ENCODE measurements at places on chromosomes 13 and 19. TPM values are rescaled to one million over a fixed set of nuclear protein-coding genes. Genes with fewer than 3 reads are reported as not detected.

The BRSK1 gene
- 14.1 TPM for total RNA-seq

The LRRC63 gene
- not detected for total RNA-seq

- H3K4me3 ChIP-seq, result no peak overlapping the region
- H3K36me3 ChIP-seq, result no peaks in the 10 kb centered on the region
- no peak overlapping the region for H3K27ac ChIP-seq
- DNase-seq, result no peak
- H3K4me1 ChIP-seq, result peaks cover 3% of the 10 kb centered on the region
- H3K27me3 ChIP-seq, result no peaks in the 10 kb centered on the region
Measured at GRCh38 chr13:84121456-84121855, 239.2 kb upstream of the SLITRK1 start.

- DNase-seq, result no peak
- no peak overlapping the region for H3K27ac ChIP-seq
- H3K27me3 ChIP-seq, result no peaks in the 10 kb centered on the region
- no peak overlapping the region for H3K4me3 ChIP-seq
Measured at GRCh38 chr13:96193728-96194310, 103.9 kb downstream of the HS6ST3 start.

DNA sequence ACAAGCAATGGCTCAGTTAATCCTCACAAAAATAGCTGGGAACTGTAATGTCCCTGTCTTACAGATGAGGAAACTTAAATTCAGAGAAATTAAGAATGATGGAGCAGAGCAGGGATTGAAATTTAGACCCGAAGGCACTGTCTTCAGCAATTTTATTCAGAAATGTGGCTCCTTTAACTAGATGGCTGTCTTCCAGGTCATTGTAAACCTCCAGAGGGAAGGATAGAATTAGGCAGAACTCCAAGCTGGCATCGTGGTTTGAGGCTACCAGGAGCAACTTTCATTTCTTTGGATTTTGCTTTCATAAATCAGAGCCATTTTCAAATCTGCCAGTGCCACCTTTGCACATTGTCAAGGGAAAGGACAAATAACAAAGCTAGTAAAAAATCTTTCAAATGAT is 339.0 kb downstream of the DCT start:
- H3K27me3 ChIP-seq, result peaks cover 5% of the 10 kb centered on the region
- H3K36me3 ChIP-seq, result no peaks in the 10 kb centered on the region
- H3K27ac ChIP-seq, result no peak overlapping the region
- H3K4me1 ChIP-seq, result peaks cover 4% of the 10 kb centered on the region
- H3K4me3 ChIP-seq, result no peak overlapping the region

All from endothelial cell (in vitro differentiated cells).